ENCODE measurements at places on chromosomes 16 and 17.

- no peak for DNase-seq
Measured at GRCh38 chr17:17937201-17937853, 34.9 kb downstream of the TOM1L2 start.

DNA sequence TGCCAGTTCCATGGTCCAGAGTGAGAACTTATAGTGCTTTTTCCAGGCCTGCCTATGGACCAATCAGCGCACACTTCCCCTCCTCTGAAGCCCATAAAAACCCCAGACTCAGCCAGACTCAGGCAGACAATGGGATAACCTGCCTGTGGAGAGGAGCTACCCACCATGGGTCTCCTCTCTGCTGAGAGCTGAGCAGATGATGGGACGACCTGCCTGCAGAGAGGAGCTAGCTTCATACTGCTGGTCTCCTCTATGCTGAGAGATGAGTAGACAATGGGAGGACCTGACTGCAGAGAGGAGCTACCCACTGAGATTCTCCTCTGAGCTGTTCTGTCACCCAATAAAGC is 144.7 kb downstream of the MYO1D start:
- DNase-seq, result no peak

DNA sequence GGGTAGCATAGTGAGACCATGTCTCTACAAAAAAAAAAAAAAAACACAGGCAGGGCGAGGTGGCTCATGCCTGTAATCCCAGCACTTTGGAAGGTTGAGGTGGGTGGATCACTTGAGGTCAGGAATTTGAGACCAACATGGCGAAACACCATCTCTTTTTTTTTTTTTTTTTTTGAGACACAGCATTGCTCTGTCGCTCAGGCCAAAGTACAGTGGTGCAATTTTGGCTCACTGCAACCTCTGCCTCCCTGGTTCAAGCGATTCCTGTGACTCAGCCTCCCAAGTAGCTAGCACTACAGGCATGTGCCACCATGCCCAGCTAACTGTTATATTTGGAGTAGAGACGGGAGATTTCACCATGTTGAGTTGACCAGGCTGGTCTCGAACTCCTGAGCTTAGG is 5.1 kb downstream of the RAMP2 start:
- DNase-seq, result no peak

DNA sequence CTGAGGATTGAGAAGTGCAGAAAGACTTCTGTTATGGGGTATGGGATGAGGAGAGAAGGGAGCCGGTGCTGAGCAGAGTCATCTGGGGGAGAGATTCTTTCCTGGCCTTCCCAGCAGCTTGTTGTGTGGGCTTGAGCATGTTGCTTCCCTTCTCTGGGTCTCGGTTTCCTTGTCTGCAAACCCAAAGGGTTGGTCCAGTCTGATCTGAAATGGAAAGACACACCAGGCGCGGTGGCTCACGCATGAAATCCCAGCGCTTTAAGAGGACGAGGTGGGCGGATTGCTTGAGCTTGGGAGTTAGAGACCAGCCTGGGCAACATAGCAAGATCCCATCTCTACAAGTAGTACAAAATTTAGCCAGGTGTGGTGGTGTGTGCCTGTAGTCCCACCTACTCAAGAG is 6.0 kb downstream of the SOCS3 start:
- DNase-seq, result no peak

DNA sequence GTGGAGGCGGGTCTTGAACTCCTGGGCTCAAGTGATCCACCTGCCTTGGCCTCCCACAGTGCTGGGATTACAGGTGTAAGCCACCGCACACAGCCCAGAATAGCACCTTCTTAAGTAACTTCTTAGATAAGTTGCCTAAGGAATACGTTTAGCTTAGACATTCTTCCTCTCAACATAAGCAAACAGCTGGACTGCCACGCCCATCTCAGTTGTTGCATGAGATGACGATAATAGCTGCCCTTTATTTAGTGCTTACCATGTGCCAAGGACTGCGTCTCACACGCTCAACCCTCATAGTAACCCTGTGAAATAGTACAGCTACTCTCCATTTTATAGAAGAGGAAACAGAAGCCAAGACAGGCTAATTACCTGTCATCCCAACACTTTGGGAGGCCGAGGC is 11.8 kb downstream of the HASPIN start:
- DNase-seq, result no peak

- DNase-seq, result no peak
Measured at GRCh38 chr16:67278773-67279295, 498 bp upstream of the PLEKHG4 start.

GRCh38 chr17:74970395-74970794 is 2.2 kb downstream of the HID1 start:
- no peak for DNase-seq

DNA sequence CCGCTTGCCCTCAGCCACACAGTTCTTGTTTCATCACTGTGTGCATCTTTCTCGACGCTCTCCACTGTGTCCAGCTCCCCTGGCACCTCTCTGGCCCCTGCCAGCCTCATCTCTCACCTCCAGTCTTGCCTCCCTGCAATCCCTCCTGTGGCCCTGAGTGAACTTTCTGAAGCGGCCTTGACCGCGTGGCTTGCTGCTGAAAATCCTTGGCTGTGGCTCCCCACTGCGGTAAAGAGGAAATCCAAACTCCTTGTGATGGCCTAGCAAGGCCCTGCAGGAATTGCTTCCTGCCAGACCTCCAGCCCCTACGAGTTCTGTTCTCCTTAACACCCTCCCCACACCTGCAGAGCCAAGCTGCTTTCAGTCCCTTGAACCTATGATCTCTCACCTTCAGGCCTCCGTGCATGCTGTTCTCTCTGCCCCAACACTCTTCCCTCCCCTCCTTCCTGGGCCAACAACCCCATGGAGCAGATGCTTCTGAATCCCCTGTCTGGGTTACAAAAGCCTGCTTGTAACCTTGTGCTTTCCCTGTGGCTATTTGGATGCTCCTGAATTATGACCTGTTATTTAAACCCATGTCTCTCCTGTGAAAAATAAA is 33.6 kb upstream of the BRD7 start:
- DNase-seq, result no peak

DNA sequence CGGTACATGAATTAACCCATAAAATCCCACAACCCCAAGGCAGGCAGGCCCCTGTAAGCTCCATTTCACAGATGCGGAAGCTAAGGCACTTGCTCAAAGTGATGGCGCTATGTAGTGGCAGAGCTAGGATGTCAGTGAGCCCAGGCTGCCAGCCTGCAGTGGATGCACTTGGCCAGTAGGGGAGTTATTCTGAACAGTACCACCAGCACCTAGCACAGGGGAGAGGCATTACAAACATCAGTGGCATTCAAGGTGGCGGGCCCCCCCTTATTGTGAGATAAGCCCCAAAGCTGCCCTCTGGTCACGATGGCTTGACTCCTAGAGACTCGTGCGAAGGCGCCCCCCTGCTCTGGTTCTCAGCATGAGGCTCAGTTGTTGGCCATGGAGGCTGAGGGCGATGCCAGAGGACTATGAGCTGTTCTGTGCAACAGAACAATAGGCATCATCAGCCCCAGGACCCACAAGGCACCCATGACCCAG is 33.8 kb downstream of the GTF3C1 start:
- no peak for DNase-seq

DNA sequence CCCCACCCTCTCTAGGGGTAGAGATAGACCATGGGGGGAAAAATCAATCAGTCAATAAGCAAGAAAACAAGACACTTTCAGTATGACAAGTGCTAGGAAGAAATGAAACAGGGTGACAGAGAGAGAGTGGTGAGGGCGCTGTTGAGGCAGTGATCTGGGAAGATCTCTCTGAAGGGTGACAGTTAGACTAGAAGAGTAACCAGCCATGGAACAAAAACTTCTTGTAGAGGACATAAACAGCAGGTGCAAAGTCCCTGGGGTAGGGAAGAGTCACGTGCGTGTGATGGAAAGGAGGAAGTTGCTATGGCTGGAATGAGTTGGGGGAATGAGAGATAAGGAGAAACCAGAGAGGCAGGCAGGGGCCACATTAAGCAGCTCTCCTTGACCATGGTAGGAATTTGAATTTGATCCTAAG is 16.8 kb upstream of the EMP2 start:
- DNase-seq, result no peak

DNA sequence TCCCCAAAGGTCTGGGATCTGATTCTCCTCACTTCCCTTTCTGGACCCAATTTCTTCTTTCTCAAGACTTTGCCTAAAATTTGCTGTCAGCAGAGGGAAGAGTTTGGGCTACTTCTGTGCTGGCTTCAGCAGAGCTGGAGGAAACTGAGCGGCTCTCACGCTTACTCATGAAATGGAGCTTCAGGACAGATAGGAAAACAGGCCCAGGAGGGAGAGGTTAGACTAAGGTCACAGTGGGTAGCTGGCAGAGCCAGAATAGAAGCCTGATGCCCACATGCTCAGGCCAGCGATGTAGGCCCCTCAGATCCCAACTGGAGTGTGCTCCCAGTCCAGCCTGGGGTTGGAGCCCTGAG is 593 bp downstream of the SLC38A7 start:
- DNase-seq, result no peak

GRCh38 chr17:5583426-5584382 is 605 bp downstream of the NLRP1 start:
- no peak for DNase-seq
